ENCODE measurements at places on chromosomes 12 and 14.

DNA sequence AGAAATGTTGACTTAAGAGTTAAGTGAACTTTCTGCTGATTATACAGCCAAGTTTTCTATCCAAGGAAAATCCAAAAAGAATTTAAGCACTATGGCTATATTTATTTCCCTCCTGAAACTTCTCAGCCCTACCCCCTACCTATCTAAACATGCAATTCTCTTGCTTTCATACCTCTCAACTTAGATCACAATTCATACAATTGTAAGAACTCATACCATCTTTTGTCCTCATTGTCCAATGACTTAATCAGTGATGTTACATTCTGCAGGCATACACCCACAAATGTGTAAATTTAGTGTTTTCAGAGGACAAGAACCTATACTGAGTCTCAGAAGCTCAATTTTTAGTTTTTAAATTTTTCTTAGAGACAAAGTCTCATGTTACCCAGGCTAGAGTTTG is 62.1 kb downstream of the ZFC3H1 start:
- no peak overlapping the region for H3K27ac ChIP-seq
- no peak for DNase-seq
- peaks cover 4% of the 10 kb centered on the region for H3K36me3 ChIP-seq
- no peaks in the 10 kb centered on the region for H3K27me3 ChIP-seq
- H3K4me1 ChIP-seq, result no peaks in the 10 kb centered on the region

GRCh38 chr12:39574785-39575497 is 44.7 kb downstream of the ABCD2 start:
- peaks cover 25% of the 10 kb centered on the region for H3K36me3 ChIP-seq
- no peaks in the 10 kb centered on the region for H3K27me3 ChIP-seq
- DNase-seq, result no peak
- H3K27ac ChIP-seq, result no peak overlapping the region
- no peaks in the 10 kb centered on the region for H3K4me1 ChIP-seq

DNA sequence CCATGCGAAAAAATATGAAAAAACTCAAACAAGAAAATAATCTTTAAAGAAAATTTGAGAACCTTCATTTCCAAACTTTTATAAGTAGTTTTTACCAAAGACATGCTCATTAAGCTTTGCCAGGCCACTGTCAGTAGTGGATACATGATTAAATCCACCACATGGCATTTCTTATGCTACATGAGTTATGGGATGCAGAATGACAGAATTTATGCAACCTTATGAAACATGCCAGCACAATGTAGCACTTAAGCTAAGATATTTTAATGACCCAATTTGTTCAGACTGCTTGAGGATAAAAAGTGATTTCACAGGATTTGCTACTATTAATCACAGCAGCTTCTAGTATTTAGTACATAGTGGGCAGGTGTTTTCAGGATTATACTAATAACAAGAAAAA is 123.3 kb downstream of the ATP23 start:
- DNase-seq, result no peak
- H3K4me1 ChIP-seq, result no peaks in the 10 kb centered on the region
- H3K27ac ChIP-seq, result no peak overlapping the region
- H3K36me3 ChIP-seq, result no peaks in the 10 kb centered on the region
- H3K27me3 ChIP-seq, result no peaks in the 10 kb centered on the region

GRCh38 chr14:62420847-62421246 is 624.4 kb downstream of the KCNH5 start:
- H3K36me3 ChIP-seq, result no peaks in the 10 kb centered on the region
- no peaks in the 10 kb centered on the region for H3K4me1 ChIP-seq
- DNase-seq, result no peak
- H3K27me3 ChIP-seq, result no peaks in the 10 kb centered on the region

GRCh38 chr14:29897181-29897580 is 30.5 kb downstream of the PRKD1 start:
- DNase-seq, result no peak
- no peaks in the 10 kb centered on the region for H3K4me1 ChIP-seq
- H3K4me3 ChIP-seq, result no peak overlapping the region
- H3K27me3 ChIP-seq, result no peaks in the 10 kb centered on the region
- H3K27ac ChIP-seq, result no peak overlapping the region
- H3K36me3 ChIP-seq, result no peaks in the 10 kb centered on the region

GRCh38 chr14:35333797-35334743 is 41.9 kb downstream of the PSMA6 start:
- H3K36me3 ChIP-seq, result no peaks in the 10 kb centered on the region
- H3K27me3 ChIP-seq, result no peaks in the 10 kb centered on the region

DNA sequence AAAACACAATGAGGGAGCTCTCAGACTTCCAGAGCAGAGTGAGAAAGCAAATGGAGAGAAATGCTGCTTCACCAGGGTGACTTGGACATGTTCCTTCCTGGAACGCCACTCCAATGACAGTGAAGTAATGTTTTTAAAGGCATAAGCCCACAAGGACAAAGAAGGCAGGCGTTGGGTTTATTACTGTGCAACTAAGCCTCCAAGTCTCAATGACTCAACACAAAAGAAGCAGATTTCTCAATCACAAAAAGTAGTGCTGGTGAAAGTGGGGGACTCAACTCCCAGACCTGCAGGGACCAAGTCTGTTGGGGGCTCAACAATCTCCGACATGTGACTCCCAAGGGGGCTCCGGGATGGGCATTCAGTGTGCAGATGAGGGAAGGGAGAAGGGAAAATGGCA is 505.2 kb downstream of the BCL11B start:
- H3K36me3 ChIP-seq, result no peaks in the 10 kb centered on the region
- H3K4me1 ChIP-seq, result no peaks in the 10 kb centered on the region
- H3K27me3 ChIP-seq, result no peaks in the 10 kb centered on the region
- no peak overlapping the region for H3K4me3 ChIP-seq
- no peak for DNase-seq

GRCh38 chr12:57813111-57813970 is 5.2 kb downstream of the AVIL start:
- peaks cover 15% of the 10 kb centered on the region for H3K36me3 ChIP-seq
- no peak overlapping the region for H3K27ac ChIP-seq
- H3K4me3 ChIP-seq, result no peak overlapping the region

- no peak overlapping the region for H3K27ac ChIP-seq
- no peaks in the 10 kb centered on the region for H3K36me3 ChIP-seq
- no peak for DNase-seq
- H3K4me3 ChIP-seq, result no peak overlapping the region
- no peaks in the 10 kb centered on the region for H3K4me1 ChIP-seq
These were observed 187.5 kb upstream of the SLC38A2 start for GRCh38 chr12:46560089-46560488.

DNA sequence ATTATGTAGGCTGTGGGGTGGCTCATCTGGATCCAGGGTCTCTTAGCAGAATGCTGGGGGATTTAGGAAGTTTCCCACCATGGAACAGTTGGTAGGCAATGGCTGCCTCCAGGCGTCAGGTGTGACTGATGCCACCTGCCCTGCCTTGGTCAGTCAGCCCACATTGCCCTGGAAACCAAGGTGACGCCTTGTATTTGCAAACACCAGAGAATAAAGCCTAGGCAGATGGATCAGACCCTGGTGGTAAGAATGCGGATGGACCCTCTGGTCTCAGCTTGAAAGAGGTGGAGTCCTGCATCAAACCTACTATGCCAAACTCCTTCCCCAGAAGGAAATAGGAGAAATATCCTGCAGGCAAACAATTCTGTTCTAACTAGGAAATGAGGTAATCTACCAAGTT is 38.2 kb downstream of the NCKAP5L start:
- H3K27me3 ChIP-seq, result no peaks in the 10 kb centered on the region
- no peak overlapping the region for H3K4me3 ChIP-seq
- H3K36me3 ChIP-seq, result no peaks in the 10 kb centered on the region
- no peaks in the 10 kb centered on the region for H3K4me1 ChIP-seq

- no peaks in the 10 kb centered on the region for H3K36me3 ChIP-seq
- no peak overlapping the region for H3K4me3 ChIP-seq
- no peaks in the 10 kb centered on the region for H3K27me3 ChIP-seq
- no peak for DNase-seq
These were observed 76.3 kb downstream of the SCAF11 start for GRCh38 chr12:45914090-45914489.

DNA sequence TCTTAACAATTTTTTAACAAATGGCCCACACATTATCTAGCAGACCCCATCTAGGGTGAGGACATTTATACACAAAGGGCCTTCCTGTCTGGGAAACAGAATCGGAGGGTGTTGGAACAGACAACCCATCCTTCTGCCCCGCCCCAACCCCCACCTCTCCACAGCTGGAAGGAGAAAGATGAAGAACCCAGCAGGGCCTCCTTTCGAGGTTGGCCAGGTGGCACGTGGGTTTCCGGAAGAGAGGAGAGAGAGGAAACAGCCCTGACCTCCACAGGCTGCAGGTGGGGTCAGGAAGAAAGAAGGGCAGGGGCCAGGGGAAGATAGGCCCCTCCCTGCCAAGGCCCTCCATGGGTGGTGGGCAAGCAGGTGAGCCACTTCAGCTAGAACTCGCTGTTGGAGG is 57.2 kb downstream of the LRRC74A start:
- H3K27me3 ChIP-seq, result no peaks in the 10 kb centered on the region
- no peaks in the 10 kb centered on the region for H3K36me3 ChIP-seq
- no peak overlapping the region for H3K4me3 ChIP-seq
- no peaks in the 10 kb centered on the region for H3K4me1 ChIP-seq
- H3K27ac ChIP-seq, result no peak overlapping the region

GRCh38 chr12:99521664-99522063 is 125.9 kb upstream of the GARIN6 start:
- H3K36me3 ChIP-seq, result no peaks in the 10 kb centered on the region
- H3K27me3 ChIP-seq, result no peaks in the 10 kb centered on the region
- no peak overlapping the region for H3K4me3 ChIP-seq
- no peaks in the 10 kb centered on the region for H3K4me1 ChIP-seq

GRCh38 chr12:98939350-98939749 is 294.3 kb downstream of the APAF1 start:
- no peak for DNase-seq
- H3K4me1 ChIP-seq, result no peaks in the 10 kb centered on the region
- no peak overlapping the region for H3K27ac ChIP-seq
- H3K4me3 ChIP-seq, result no peak overlapping the region
- H3K36me3 ChIP-seq, result no peaks in the 10 kb centered on the region

DNA sequence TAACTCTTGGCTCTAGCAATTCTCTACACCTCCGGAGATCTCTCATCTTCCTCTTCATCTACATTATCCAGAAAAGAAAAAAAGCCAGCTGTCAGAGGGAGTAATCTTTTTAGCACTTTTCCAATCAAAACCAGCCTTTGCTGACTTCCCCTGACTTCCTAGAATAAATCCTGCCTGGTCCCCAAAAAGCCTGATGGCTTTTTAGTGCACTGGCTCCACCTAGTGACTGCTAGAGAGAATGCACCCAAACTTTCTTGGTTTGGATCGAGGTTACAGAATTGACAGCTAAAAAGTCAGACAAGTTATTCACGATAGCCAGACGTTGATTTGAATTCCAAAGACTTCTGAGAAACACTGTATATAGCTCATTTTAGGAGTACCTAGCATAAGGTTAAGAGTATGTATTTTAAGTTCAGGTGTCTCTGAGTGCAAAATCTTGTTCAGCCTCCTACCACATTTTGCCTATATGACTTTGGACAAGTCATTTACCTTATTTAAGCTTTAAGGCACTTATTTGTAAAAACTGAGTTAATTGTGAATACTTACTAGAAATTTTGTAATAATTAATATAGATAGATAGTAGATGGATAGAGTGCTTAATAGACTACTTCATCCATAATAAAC is 185.7 kb upstream of the GRIN2B start:
- no peak overlapping the region for H3K27ac ChIP-seq
- DNase-seq, result no peak
- H3K4me3 ChIP-seq, result no peak overlapping the region
- no peaks in the 10 kb centered on the region for H3K27me3 ChIP-seq
- no peaks in the 10 kb centered on the region for H3K4me1 ChIP-seq

- H3K27ac ChIP-seq, result no peak overlapping the region
- no peak overlapping the region for H3K4me3 ChIP-seq
- DNase-seq, result no peak
- no peaks in the 10 kb centered on the region for H3K27me3 ChIP-seq
- no peaks in the 10 kb centered on the region for H3K36me3 ChIP-seq
These were observed 326.9 kb downstream of the TMEM121 start for GRCh38 chr14:105853089-105853906.

DNA sequence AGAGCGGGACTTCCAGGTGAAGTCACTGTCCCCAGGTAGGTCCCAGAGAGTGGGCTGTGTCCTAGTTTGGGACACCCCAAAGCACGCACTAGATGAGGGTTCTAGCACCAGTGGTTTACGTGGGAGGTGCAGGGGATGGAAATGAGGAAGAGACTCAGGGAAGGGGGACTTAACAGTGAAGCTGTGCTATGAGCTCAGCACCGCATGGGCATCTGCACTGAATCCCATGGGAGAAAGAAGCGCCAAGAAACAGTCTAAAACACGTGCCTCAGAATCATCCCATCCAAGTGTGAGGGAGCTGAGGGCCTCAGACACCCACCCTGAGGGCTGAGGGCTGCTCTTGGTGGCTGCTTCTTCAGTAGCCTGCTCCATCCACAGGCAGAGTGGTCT is 71.5 kb upstream of the ZFP36L1 start:
- H3K4me3 ChIP-seq, result no peak overlapping the region
- no peak overlapping the region for H3K27ac ChIP-seq
- no peaks in the 10 kb centered on the region for H3K36me3 ChIP-seq

DNA sequence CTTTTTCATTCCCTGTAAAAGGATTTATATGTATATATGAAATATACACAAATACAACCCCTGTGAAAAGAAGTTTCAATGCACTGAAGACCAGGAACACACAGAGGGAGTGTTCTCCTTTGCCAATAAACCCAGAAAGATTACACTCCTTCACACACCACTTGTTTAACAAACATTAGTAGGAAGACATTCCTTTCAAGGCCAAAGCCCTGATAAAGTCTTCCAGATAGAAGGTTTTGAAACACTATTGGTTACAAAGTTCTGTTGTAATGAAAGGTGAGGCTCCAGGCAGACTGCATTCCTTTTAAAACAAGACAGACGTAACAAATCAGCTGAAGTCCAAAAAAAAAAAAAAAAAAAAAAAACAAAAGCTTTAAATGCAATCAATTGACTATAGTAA is 81.0 kb downstream of the PTPN21 start:
- H3K36me3 ChIP-seq, result no peaks in the 10 kb centered on the region
- DNase-seq, result no peak
- no peaks in the 10 kb centered on the region for H3K27me3 ChIP-seq
- H3K27ac ChIP-seq, result no peak overlapping the region
- no peak overlapping the region for H3K4me3 ChIP-seq

- H3K4me1 ChIP-seq, result no peaks in the 10 kb centered on the region
- DNase-seq, result no peak
- H3K27me3 ChIP-seq, result no peaks in the 10 kb centered on the region
- H3K27ac ChIP-seq, result no peak overlapping the region
- H3K4me3 ChIP-seq, result no peak overlapping the region
- H3K36me3 ChIP-seq, result no peaks in the 10 kb centered on the region
These were observed 65.3 kb downstream of the DPF3 start for GRCh38 chr14:72828604-72829003.

GRCh38 chr14:80208461-80208860 is 2.8 kb downstream of the DIO2 start:
- no peak for DNase-seq
- H3K4me1 ChIP-seq, result no peaks in the 10 kb centered on the region
- H3K36me3 ChIP-seq, result no peaks in the 10 kb centered on the region
- no peak overlapping the region for H3K4me3 ChIP-seq
- no peaks in the 10 kb centered on the region for H3K27me3 ChIP-seq
